NCI-H748 treated with DMSO at 0.1 percent for 48 hours (cell line): ENCODE measurements at places on chromosomes 12 and 14.

DNA sequence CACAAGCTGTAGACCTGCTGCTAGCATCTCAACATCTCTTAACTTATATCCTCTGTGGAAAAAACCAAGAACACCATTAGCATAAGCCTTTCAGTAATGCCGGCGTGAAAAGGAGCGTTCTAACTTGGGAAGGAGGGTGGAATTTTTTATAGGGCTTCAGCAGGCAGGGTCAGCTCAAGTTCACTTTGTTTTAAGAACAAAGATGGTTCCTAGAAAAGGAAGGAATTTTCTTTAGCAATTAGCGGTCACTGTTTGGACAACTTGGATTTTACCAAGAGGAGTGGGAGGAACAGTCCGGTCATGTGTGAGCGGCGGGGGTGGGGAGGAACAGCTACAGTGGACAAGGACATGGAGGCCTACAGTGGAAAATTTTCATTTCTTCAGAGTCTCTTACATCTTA is 35.9 kb downstream of the BBS10 start:
- no peak for DNase-seq

DNA sequence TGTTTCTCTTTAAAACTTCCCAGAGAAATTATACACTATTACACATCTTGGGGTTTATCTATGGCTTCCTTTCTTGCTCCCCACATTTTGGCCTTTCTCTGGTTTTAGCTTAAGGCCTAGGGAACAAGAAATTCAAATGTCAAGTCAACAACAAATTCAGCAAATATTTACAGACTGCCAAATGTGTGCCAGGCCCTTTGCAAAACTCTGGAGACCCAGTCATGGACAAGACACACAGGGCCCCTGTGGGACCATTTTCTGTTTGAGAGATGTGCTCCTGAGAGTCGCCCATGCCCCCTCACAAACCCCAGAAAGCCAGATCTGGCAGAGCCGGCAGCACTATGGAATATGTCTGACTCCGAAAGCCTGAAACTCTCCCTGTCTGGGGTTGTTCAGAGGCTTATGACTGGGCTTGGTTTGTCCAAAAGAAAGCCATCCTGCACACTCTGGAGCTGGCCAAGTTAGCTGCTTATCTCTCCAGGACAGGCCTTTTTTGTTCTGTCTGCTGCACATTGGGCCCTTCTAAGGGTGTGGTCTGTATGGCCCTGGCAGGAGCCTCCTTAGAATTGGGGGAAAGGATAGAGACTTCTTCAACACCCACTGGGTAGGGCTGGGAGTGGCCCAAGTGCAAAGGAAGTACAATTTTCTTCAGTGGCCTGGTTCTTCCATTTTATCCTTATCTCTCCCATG is 1.1 kb upstream of the KRT3 start:
- DNase-seq = no peak

DNA sequence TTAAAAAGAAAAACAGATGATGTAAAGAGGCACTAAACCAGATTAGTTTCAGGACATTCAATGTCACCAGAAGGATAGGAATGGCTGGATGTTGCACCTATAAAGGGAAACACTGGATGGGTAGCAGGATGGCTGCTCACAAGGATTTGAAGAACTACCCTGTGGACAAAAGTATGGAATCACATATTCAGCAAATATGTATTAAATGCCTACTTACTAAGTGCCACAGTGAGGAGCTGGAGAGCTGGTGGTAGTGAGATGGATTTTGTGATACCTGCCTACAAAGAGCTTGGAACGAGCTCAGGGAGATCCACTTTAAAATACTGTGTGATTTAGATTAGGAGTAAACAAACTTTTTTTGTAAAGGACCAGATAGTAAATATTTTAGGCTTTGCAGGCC is 316.2 kb downstream of the PAWR start:
- DNase-seq = no peak

DNA sequence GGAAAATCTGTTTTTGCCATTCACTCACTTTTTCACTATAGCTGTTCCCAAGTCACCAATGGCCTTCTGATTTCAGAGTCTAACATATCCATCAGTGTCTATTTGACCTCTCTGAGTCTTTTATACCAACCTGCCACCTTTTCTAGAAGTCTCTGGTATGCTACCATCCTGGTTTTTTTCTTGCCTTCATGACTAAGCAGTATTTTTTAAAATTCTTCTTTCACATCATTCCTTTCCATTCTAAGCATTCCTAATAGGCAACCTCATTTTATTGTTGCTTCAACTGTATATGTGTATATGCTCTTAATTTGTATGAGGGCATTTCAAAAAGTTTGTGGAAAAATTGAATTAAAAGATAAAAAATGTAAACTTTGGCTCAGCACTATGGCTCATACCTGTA is 5.0 kb downstream of the IRAK4 start:
- DNase-seq = no peak

GRCh38 chr14:102445066-102445465 is 64.5 kb downstream of the ANKRD9 start:
- no peak for DNase-seq

GRCh38 chr14:31009836-31010574 is 15.4 kb upstream of the AP4S1 start:
- DNase-seq = no peak

GRCh38 chr12:117662220-117662619 is 300.8 kb upstream of the NOS1 start:
- no peak for DNase-seq

GRCh38 chr12:2857021-2857431 is at the start of gene TEX52:
Gene TEX52 (minus strand): TSS chr12:2857039. CDS start chr12:2857026, 13 bp downstream.
- no peak for DNase-seq

DNA sequence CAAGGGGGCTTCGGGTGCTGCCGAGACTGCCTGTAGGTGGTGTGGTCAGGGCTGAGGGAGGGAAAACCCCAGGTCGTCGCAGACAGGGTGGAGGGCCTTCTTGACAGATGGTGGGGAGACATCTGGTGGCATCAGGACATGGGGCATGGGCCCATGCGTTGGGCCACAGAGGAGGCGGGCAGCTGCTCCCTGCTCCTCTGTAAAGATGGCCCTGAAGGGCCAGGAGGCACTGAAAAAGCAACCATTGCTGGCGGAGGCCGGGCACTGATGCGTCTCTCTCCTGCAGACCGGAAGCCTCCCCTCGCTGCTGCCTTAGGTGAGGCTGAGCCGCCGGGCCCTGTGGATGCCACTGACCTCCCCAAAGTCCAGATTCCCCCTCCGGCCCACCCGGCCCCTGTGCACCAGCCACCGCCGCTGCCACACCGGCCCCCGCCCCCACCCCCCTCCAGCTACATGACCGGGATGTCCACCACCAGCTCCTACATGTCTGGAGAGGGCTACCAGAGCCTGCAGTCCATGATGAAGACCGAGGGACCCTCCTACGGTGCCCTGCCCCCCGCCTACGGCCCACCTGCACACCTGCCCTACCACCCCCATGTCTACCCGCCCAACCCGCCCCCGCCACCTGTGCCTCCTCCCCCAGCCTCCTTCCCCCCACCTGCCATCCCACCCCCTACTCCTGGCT is 28.8 kb downstream of the CCNK start:
- no peak for DNase-seq

DNA sequence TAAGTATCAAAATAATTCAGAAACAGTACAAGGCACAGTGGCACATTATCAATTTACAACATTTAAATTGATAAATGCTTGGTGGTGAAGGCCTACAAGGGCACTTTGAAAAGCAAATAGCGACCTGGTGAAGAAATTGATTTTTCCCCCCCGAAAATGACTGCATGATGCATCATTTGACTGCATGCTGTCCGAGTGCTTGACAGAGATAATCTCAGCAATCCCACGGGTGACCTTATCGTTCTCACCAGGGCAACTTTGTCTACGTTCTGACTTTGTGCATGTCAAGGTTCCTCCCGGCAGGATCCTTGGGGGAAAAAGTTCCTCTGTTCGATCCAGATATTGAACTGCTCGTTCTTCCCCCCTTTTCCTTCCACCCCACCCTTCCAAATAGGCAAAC is 384.8 kb downstream of the EGLN3 start:
- no peak for DNase-seq

- DNase-seq = no peak
Observed at GRCh38 chr12:127130506-127131124, 1136.4 kb upstream of the TMEM132C start.

GRCh38 chr12:132834181-132834711 is 5.6 kb upstream of the GOLGA3 start:
- no peak for DNase-seq

- no peak for DNase-seq
Observed at GRCh38 chr12:16636435-16637055, 30.6 kb upstream of the LMO3 start.

GRCh38 chr12:112684742-112685141 is 106.8 kb upstream of the RPH3A start:
- DNase-seq = no peak

DNA sequence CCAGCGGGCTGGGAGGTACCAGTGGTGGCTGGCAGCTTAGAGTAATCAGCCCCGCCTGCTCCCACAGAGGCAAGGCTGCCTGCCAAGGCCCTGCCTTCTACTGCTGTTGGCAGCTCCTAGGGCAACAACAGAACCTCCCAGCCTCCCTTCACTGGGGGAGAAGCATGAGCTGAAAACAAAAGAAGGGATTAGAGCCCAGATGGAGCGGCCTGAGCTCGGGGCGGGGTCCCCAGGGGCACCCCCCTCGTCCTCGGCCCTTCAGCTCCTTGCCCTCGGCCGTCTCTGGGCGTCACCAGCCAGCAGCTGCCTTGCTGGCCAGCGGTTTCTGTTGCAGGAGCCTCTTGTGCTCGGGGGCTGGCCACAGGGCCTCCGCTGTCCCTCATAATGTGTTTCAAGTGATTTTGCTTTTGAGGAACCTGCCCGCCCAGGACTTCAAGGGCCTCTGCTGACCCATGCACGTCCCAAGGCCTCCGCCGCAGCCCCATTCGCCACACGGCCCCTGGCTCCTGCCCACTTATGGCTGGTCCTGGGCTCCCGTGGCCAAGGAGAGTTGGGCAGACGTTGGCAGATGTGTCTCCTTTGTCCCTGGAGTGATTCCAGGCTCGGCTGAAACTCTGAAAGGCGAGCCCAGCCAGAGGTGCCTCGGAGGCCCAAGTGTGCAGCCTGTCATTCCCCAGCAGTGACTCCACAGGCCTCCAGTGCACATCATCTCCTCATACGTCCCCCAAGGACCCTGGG is 49.7 kb downstream of the PSMA6 start:
- DNase-seq = no peak

DNA sequence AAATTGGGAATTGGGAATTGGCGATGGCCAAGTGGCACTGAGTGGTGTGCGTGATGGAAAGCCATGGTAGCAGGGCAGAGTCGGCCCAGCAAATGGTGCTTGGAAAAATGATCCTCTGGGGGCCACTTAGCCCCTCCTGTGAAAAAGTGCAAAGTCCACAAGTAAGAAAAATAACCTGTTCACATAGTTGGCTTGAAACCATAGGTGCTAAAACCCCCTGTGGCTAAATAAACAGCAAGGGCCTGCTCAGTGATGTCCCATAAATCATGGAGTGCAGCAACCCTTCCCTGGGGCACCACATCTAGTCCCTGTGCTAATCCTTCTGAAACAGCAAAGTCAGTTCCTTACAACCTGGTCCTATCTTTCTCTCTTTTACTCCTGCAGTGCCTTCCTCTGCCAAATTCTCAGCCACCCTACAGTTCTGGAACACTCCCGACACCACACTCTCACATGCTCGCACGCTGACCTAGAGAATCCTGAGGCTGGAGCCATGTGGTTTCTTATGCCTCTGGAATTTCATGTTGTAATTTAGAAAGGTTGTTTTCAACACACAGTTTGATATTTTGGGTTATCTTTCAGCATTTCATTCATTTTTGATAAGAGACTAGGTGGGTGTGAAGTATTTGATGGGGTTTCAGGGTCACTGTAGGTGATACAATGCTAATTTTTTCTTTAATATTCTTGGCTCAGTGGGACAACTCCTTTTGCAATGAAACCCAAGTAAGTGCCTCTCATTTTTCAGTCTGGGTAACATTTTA is 123.6 kb downstream of the SMOC1 start:
- DNase-seq = no peak

GRCh38 chr12:96822641-96823040 is 84.4 kb upstream of the NEDD1 start:
- DNase-seq = no peak

DNA sequence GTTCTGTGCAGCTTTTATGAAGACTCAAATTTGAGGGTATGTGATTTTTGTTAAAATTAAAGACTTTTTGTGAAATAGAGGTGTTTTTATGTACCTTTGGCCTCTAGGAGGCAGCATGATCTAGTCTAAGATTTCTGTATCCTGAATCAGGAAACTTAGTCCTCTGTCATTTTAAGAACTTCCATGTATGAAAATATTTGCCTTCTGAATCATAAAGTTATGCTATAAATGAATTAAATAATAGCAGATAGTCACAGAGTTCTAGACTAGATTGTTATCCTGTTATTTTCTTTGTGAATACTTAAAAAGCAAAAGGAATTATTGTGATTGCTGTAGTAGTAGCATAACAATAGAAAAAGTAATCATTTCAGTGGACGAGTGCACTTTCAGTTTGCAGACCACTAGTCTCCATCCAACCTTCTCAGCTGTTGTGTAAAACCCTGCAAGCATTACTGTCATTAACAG is 56.3 kb downstream of the FGD4 start:
- DNase-seq = no peak

GRCh38 chr12:25293653-25294052 is 42.9 kb upstream of the KRAS start:
- DNase-seq = no peak

DNA sequence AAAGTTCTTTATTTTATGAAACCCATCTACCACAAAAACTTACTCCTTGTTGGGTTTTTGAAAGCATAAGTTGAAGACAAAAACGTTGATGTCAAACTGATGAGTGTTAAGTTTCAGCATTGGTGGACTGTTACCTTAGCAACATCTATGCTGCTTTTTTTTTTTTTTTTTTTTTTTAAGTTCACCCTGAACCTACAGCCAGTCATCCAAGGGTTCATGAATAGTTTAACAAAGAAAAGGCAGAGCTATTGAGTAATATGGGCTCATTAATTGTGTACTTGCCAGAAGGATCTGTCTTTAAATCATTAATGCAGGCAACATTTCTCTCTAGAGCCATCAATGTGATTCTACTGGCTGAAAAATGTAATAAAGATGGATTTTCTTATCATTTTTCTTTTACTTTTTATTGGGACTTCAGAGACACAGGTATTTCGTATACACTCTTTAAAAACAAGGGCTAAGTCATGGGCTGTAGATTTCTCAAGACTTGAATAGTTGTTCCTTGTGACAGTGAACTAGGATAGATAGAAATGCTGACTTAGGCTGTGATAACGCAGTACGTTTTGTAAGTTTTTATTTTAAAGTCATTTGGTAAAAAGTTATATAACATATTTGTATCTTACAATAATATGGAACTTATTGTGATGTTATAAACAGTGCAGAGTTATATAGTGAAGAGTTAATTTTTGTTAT is at the start of gene PTPRQ:
Gene PTPRQ (plus strand): TSS at position 262 of the 693 bp plus-strand sequence. CDS start 111 bp downstream, at position 373.
- DNase-seq = no peak

- DNase-seq = no peak
Observed at GRCh38 chr12:6813363-6813762, 8.3 kb upstream of the GPR162 start.

- no peak for DNase-seq
Observed at GRCh38 chr12:7947011-7947410, 11.0 kb upstream of the SLC2A3 start.
